Activated naive CD4-positive, alpha-beta T cell (primary cell): ENCODE measurements at places on chromosomes 13 and 19.

GRCh38 chr19:18611327-18612050 is 1.2 kb upstream of the TMEM59L start:
- DNase-seq, result no peak

- no peak for DNase-seq
Observed at GRCh38 chr13:99974939-99975561, 3.5 kb upstream of the ZIC5 start.

DNA sequence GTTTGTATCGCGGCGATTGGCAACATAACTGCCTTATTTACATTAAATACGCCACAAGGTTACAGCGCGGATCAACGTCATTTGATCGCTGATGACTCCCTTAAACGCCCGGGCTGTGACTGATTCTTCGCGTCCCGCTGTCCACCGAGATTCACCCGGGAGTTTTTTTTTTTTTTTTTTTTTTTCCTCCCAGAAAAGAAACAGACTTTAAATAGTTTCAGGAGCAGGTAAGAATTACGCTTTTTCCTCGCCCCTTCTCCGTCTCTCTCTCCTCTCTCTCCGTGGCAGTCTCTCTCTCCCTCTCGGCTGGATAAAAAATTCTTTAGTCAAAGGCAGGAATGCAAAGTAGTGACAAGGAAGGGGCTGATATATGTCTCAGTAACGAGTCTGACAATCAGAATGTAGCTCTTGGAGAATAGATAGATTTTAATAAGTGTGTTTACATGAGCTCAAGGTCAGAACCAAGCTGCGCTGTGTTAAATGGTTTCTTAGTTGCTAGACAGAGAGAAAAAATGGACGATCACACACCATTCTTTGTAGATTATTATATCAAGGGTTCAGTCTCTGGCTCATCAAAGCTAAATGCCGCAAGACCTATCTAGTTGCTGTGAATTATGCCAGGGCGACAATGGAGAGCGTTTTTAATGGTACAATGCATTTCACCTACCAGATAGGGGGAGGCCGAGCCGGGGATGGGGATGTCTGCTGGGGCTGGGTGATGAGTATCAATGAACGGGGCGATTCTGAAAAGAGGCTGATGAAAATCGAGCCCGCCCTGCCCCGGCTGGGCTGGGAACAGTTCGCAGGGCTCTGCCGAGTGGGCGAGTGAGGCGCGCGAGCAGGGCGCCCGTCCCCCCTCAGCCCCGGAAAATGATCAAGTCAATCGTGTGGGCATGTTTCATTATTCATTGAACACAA is 147.2 kb upstream of the ZNF536 start:
- DNase-seq, result no peak

- peak; percentile 80 for DNase-seq
Observed at GRCh38 chr19:55088543-55089341, 13.1 kb downstream of the EPS8L1 start.

- no peak for DNase-seq
Observed at GRCh38 chr13:40230833-40231266, 435.6 kb downstream of the FOXO1 start.
